Testis (tissue), 5 donors: ENCODE measurements at places on chromosomes 5 and 9. TPM values are rescaled to one million over a fixed set of nuclear protein-coding genes. Genes with fewer than 3 reads are reported as not detected.

CATSPER3 gene
- total RNA-seq: 21.7 TPM

DCTN3 gene
- 78.5 TPM for total RNA-seq

- DNase-seq: peak; percentile 39
- peaks cover 28% of the 10 kb centered on the region for H3K4me1 ChIP-seq
- no peak overlapping the region for H3K4me3 ChIP-seq
- no peaks in the 10 kb centered on the region for H3K36me3 ChIP-seq
- no peaks in the 10 kb centered on the region for H3K27me3 ChIP-seq
- H3K27ac ChIP-seq: peak overlapping the region; percentile 31
Measured at GRCh38 chr9:136354592-136355085, 8.9 kb downstream of the DNLZ start.

DNA sequence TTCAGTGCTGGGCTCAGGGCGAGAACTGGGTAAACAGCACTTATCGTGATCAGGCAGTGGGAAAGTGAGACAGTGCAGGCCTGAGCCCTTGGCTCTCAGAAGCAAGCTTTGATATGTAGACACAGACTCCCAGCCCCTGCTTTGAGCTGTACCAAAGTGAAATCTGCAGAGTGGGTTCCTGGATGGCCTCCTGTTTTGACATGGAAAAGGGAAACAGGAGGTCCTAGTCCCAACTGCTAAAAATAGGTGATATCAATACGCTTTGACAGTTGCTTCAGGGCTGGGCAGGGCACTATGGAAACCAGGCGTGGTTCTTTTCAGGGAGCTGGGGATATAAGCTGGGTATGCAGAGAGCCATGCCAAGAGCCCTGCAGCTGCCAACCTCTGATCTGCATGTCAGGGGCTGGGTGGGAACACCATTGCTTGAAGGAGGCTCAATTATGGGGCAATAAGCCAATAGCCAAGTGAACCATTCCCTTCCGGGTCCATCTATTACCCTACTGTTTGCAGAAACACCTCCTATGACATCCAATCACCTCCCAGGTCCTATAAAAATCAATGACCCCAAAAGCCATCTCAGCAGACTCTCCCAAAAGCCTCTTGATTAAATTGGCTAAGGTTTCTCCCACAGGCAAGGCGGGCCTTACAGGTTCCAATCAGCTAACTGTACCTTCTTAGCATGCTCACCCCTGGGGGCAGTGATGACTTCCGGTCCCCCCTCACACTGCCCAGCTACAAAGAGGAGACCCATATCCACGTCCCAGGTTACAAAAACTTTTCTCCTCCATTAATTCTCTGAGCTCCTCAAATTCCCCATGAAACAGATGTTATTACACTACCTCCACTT, 45.8 kb downstream of the EPB41L4B start:
- H3K4me3 ChIP-seq: no peak overlapping the region
- no peak for DNase-seq
- H3K27ac ChIP-seq: no peak overlapping the region

PTGES2 gene
- 96.4 TPM for total RNA-seq

IL9 gene
- total RNA-seq: not detected

DNA sequence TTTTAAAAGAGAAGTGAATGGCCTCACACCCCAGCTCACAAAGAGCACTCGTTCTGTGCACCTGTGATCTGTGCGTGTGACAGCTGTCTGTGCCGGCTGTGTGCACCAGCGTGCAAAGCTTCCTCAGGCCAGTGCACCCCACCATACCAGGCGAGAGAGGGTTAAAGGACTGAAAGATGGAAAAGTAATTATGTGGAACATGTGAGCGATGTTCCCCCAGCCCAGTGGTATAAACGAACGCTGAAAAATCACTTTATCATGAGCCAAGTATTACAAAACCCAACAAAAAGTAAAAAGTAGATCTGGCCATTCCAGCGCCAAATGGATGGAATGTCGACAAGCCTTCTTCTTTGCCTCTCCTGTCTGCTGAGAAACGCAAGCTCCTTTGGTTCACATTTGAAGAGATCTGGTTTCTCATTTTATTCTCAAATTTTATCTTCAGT, 53.7 kb downstream of the IPPK start:
- H3K36me3 ChIP-seq: no peaks in the 10 kb centered on the region
- H3K4me3 ChIP-seq: no peak overlapping the region
- peak; percentile 14 for DNase-seq

GRCh38 chr9:20681467-20681866, 2.6 kb upstream of the FOCAD start:
- no peaks in the 10 kb centered on the region for H3K36me3 ChIP-seq
- H3K27ac ChIP-seq: no peak overlapping the region
- no peak overlapping the region for H3K4me3 ChIP-seq
- no peak for DNase-seq
- H3K4me1 ChIP-seq: no peaks in the 10 kb centered on the region

GRCh38 chr9:120693700-120694008, 20.6 kb downstream of the MEGF9 start:
- H3K27ac ChIP-seq: no peak overlapping the region
- no peak for DNase-seq
- no peak overlapping the region for H3K4me3 ChIP-seq

- no peak overlapping the region for H3K27ac ChIP-seq
- H3K4me3 ChIP-seq: no peak overlapping the region
- no peak for DNase-seq
- H3K27me3 ChIP-seq: no peaks in the 10 kb centered on the region
Measured at GRCh38 chr9:7554699-7555098, 244.9 kb downstream of the DMAC1 start.

SLC36A2 gene
- total RNA-seq: 0.47 TPM

C9orf50 gene
- 3.7 TPM for total RNA-seq

SLC34A3 gene
- total RNA-seq: 0.25 TPM

- no peaks in the 10 kb centered on the region for H3K4me1 ChIP-seq
- peak; percentile 71 for DNase-seq
- H3K36me3 ChIP-seq: no peaks in the 10 kb centered on the region
- no peaks in the 10 kb centered on the region for H3K27me3 ChIP-seq
- H3K4me3 ChIP-seq: no peak overlapping the region
- H3K27ac ChIP-seq: no peak overlapping the region
Measured at GRCh38 chr9:1018121-1018520, 32.0 kb upstream of the DMRT2 start.

GRM6 gene
- total RNA-seq: 1.1 TPM

DNA sequence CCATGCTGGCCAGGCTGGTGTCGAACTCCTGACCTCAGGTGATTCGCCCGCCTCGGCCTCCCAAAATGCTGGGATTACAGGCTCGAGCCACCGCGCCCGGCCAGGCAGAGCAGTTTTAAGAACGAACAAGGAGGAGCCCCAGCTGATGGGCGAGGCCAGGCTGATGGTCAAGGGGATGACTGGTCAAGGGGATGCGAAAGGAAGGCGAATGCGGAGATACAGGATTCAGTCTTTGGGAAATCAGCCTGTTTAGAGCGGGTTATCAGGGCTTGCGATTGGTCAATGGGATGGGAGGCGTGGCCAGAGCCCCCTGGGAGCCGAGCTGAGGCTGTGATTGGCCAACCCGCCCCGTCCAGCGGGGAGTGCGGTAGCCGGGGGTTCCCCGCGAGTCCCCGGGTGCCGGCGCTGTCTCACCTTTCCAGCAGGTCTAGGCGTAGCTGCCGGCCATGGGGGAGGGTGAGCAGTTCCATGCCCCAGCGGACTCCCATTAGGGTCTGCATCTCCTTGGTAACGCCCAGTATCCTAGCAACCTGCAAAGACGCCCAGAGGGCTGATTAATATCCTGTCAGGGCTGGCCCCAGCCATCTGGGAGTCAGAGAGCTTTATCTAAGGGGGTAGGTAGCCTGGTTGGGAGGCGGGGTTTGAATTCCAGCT, 7.5 kb upstream of the TOR2A start:
- H3K27me3 ChIP-seq: no peaks in the 10 kb centered on the region
- H3K27ac ChIP-seq: no peak overlapping the region
- no peaks in the 10 kb centered on the region for H3K36me3 ChIP-seq

- no peaks in the 10 kb centered on the region for H3K36me3 ChIP-seq
- no peak overlapping the region for H3K4me3 ChIP-seq
- H3K27me3 ChIP-seq: no peaks in the 10 kb centered on the region
- no peak overlapping the region for H3K27ac ChIP-seq
Measured at GRCh38 chr5:149224282-149224681, 47.4 kb upstream of the AFAP1L1 start.

REEP2 gene
- total RNA-seq: 18.3 TPM

- no peak overlapping the region for H3K27ac ChIP-seq
- no peak overlapping the region for H3K4me3 ChIP-seq
Measured at GRCh38 chr5:179275941-179276837, 69.1 kb downstream of the ADAMTS2 start.

DNA sequence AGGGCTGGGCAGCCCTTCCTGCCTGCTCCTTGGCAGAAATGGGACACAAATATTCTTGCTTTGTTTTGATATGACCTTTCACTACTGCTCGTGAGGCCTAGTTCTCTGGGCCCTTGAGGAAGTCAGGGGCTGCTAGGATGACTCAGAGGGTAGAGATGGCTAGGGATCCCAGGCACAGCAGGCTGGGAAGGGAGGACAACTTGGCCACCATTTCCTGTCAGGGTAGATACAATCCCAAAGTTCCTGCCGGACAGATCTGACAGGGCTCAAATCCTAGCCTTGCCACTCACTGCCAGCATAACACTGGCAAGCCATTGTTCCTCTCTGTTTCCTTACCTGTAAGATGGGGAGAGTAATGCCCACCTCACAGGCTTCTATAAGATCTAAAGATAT, 31.7 kb upstream of the MEIKIN start:
- H3K4me1 ChIP-seq: no peaks in the 10 kb centered on the region
- no peak overlapping the region for H3K27ac ChIP-seq
- H3K4me3 ChIP-seq: no peak overlapping the region

- peak overlapping the region; percentile 85 for H3K27ac ChIP-seq
- peaks cover 11% of the 10 kb centered on the region for H3K4me1 ChIP-seq
- no peaks in the 10 kb centered on the region for H3K36me3 ChIP-seq
- peak; percentile 92 for DNase-seq
- no peaks in the 10 kb centered on the region for H3K27me3 ChIP-seq
Measured at GRCh38 chr5:132215329-132215728, 12.3 kb downstream of the P4HA2 start.

DNA sequence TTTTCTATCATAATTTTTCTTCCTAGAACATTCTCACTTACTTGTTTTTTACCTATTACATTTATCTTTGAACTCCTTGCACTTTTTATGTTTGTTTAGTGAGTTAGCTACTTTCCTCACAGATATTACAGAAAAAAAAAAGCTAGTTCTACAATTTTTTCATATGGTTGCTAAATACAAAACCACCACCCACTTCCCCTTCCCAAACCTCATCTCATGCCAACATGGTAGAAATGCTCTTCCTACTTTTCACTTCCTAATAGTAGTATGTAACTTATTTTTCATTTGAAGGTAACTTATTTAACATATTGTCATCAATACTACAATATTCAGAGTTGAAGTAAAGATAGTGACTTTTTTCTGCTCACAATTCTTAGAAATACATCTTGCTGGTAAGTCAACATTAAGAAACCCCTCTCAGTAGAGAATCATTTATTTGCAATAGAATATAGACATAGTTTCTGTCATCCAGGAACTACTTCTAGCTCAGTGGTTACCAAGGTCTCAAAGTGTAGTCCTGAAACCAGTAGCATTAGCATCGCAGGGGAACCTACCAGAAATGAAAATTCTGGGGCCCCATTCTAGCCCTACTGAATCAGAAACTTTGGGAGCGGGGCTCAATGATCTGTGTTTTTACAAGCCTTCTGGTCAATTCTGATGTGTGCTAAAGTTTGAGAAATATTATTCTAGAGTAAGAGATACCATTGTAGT, 1124.6 kb downstream of the DTWD2 start:
- no peaks in the 10 kb centered on the region for H3K27me3 ChIP-seq
- no peak overlapping the region for H3K27ac ChIP-seq
- no peaks in the 10 kb centered on the region for H3K36me3 ChIP-seq
- no peak overlapping the region for H3K4me3 ChIP-seq
- no peaks in the 10 kb centered on the region for H3K4me1 ChIP-seq
- no peak for DNase-seq

SLC36A3 gene
- total RNA-seq: 4.2 TPM

DNA sequence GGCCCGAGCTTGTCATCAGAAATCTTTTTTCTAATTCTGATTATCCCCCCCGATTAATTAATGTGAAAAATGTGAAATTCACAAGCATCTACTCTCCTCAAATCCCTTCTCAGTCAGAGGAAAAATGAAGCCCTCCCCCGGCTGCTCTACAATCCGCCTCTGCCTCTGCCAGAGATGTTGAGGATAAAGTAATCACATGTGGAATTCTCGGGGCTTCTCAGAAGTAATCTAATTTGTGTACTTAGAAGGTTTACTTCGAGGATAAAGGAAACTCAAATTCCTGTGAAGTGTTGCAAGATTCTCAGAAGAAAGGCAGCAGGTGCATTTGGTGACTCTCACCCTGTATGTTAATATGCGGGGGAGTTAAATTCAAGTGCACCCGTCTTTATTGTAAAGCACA, 726.1 kb upstream of the ADAMTS16 start:
- no peaks in the 10 kb centered on the region for H3K36me3 ChIP-seq
- no peaks in the 10 kb centered on the region for H3K27me3 ChIP-seq
- no peak overlapping the region for H3K4me3 ChIP-seq
- H3K27ac ChIP-seq: no peak overlapping the region

COL5A1 gene
- total RNA-seq: 18.5 TPM
